ENCODE measurements at places on chromosomes 4 and X.

DNA sequence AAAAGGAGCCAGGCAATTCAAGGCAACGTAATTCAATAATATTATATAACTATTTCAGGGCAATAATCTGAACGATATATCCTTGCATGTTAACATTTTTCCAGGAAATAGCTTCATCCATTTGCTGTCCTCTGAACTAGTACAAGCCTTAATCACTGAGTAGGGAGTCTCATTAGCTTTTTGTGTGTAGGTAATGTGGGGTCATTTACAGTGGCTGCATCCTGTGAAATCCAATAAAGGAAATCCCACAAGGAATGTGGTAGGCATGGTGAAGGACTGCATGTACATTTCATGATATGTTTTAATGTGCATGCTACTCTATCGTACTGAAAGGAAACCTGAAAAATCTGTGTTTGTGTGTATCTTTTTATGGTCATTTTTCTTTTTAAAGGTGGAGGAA, 103.5 kb downstream of the SLC4A4 start:
- DNase-seq = no peak

GRCh38 chr4:107850438-107850837, 25.7 kb downstream of the SGMS2 start:
- no peak for DNase-seq

DNA sequence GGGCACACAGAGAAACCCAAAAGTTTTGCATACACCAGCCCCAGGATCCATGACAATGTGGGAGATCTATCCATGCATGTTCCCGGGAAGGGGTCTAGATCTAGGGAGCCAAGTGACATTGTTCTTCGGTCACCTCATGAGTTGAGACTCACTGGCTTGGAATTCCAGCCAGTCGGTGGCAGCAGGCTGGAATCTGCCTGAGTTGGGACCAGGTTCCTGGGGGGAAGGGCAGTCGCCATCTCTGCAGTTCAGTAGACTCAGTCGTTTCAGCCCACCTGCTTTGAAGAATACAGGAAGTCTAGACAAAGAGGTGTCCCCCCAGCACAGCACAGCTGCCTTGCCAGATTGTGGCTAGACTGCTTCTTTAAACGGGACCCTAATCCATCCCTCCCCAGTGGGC, 46.0 kb upstream of the PBDC1 start:
- no peak for DNase-seq

DNA sequence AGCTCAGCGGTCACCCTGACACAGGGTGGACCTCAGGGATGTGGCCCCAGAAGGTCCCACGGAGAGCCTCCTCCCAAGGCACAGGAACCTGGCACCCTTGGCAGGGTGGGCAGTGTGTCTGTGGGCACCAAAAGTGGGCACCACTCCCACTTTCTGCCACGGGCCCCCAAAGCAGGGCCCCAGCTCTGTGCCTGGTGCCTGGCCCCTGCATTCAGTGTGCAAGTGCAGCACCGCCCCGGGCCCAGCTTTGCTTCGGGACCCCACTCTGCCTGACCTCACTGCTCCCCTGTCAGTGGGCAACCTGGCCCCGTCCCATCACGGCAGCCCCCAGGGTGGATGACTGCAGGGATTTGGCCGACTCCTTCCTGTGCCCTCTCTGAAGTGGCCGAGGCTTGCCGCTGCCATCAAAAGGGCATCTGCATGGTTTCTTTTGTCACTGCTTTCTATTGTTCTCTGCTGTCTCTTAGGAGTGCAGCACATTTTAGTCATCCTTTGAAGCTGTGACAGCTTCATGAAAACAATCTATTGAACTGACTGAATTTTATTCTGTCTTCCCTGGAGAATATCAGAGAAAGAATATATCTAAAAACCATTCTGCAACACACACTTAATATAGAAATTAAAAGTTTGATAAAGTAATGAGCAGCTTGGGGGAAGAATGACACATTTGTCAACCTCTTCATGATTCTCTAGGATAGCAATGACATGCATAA, 302.4 kb downstream of the FAM47B start:
- DNase-seq = no peak

GRCh38 chr4:183264614-183265013, 55.5 kb downstream of the CLDN22 start:
- DNase-seq = no peak

DNA sequence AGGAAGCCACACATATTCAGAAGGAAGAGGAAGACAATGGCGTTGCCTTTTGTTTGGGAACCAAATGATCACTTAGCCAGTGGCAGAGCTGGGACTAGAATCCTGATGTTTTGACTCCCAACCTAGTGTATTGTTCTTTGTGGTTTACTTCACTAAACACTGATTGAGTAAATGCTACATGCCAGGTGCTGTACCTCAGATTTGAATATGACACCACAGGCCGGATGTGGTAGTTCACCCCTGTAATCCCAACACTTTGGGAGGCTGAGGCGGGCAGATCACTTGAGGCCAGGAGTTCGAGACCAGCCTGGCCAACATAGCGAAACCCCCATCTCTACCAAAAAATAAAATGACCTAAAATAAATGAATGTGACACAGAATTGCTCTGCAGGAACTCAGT, 8.4 kb downstream of the NDUFA1 start:
- no peak for DNase-seq

- DNase-seq = no peak
These were observed 65.9 kb upstream of the MAOA start for GRCh38 chrX:43590150-43590549.

- no peak for DNase-seq
These were observed 40.5 kb downstream of the HMGB2 start for GRCh38 chr4:173293663-173294062.

GRCh38 chr4:158811704-158812103, 42.9 kb downstream of the FNIP2 start:
- DNase-seq = no peak

GRCh38 chr4:6727943-6728250, 11.9 kb downstream of the BLOC1S4 start:
- no peak for DNase-seq

DNA sequence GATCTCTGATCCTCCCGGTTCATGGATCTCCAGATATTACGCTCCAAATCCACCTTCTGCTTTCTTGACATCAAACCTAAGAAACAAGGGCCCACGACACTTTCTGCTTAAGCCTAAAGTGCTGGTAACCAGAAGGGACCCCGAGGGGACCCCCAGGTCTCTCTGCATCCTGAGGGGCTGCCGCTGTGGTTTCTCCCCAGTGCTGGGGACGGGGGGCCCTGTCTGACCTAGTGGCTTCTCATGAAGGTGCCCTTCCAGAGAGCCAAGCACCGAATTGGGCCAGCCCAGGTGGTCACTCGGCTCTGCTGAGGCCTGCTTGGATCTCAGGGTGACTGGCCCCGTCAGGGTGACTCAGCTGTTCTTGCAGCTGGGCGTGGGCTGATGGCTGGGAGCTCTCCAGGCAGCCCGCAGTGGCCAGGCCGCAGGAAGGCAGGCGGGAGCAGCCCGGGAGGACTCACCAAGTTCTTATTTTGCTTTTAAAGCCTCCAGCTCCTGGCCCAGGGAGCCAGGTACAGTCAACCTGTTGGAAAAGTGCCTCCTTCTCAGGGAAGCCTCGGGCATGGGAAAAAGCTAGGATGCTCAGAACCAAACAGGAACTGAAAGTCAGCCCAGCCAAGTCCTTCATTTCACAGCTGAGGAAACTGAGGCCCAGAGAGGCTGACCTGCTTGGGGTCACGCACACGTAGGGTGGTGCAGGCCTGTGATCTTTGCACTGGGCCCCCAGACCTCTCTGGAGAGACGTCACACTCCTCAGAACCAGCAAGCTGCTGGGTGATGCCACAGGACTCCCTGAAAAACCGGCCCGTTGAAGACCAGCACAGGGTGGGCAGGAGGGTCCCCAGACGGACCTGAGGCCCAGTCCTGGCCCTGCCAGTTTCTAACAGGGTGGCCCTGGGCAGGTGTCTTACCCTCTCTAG, 16.7 kb downstream of the BLOC1S4 start:
- DNase-seq = no peak

GRCh38 chr4:24511371-24512063, 72.8 kb downstream of the DHX15 start:
- no peak for DNase-seq

- DNase-seq = no peak
These were observed 1430.0 kb downstream of the ARAP2 start for GRCh38 chr4:34814266-34814665.

- DNase-seq = no peak
These were observed 169.0 kb downstream of the CORIN start for GRCh38 chr4:47668810-47669408.

GRCh38 chr4:71520850-71521249, 182.0 kb downstream of the SLC4A4 start:
- no peak for DNase-seq

GRCh38 chr4:105542039-105542438, 10.4 kb upstream of the ARHGEF38 start:
- no peak for DNase-seq

DNA sequence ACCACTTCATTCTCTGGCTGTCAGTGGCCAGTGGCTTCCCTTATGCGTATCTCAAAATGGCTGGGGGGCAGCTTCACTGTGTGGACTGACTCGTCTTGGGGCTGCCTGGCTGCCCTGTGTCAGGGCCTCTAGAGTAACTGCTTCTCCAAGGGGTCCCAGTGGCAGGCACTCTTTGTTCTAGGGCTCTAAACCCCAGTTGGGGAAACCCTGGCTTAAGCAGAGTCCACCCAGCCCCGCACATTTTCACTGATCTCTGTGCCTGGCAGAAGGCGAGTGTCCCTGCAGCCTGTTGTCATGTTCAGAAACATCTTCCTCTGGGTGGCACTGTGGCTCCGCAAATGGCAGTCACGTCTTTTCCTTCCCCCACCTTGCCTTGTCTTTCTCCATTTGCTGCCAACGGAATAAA, 59.7 kb downstream of the NBDY start:
- DNase-seq = no peak
